ENCODE measurements at places on chromosomes 7 and 10.

DNA sequence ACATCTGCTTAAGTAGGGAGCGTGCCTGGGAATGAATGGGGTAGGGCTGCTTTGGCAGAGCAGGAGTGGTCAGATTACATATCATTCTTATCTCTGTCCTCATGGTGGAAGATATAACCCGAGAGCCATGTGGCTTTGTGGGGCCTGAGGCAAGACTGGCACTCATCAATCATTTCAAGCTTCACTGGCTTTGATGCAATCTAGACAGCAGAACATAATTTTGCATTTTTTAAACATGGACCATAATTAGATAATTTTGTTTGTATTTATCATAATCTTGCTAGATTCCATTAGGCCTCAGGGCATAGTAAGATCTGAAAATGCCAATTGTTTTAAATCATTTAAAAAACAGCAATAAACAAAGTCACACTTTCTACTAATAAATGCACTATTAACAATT, 480.3 kb downstream of the NXPH1 start:
- no peak for DNase-seq

DNA sequence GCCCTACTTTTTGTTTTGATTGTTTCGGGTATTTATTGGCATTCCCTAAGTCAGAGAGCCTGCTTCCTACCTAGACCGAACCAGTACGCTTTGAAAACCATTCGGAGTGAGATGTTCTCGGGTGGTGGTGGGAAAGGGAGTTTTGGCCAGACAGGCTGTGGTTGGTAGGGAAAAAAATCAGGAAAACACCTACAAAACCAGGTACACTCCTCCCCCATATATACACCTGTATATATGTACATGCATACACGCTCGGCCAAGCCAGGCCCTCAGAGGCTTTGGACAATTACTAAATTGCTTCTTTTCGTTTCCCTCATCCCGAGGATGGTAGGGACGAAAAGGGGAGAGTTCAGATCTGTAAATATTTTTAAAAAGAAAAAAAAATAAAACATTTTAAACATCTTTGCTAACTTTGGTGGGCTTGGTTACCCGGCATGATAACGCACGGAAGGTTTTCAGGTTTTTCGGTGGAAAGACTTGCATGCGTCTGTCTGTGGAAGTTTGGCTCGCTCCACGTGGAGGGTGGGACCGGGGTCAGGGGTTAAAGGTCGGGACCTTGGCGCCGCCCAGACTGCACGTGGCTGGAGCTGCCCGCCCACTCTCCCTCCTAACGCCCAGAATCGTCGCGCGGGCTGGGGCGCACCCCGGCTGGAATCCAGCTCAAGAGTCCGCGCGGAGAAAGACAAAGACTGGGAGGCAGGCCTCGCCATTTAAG, 2.5 kb downstream of the HMX2 start:
- DNase-seq: peak; percentile 54

GRCh38 chr7:157932498-157933218, 595.9 kb downstream of the DNAJB6 start:
- peak; percentile 22 for DNase-seq

GRCh38 chr10:120832106-120832505, 19.1 kb upstream of the WDR11 start:
- DNase-seq: no peak

DNA sequence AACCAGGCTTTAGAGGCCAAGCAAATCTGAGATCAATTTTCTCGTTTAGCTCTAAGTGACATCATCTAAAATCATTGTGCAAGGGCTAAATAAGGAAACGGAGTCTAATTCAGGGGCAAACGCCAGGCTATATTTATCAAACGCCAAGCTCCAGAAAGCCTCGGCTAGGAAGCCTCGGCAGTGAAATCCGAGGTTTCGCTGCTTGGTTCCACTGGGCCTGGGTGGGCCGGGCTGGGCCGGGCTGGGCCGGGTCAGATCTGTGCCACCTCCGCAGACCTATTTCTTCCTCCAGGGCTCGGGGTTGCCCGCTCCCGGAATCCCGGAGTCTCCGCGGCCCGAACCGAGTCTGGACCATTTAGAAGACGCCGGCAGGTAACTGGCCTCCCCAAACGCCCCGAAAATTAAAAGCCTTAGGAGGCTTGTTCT, 459 bp upstream of the FEZF1 start:
- no peak for DNase-seq

- DNase-seq: peak; percentile 15
Measured at GRCh38 chr7:23469961-23470250, 385 bp downstream of the IGF2BP3 start.

DNA sequence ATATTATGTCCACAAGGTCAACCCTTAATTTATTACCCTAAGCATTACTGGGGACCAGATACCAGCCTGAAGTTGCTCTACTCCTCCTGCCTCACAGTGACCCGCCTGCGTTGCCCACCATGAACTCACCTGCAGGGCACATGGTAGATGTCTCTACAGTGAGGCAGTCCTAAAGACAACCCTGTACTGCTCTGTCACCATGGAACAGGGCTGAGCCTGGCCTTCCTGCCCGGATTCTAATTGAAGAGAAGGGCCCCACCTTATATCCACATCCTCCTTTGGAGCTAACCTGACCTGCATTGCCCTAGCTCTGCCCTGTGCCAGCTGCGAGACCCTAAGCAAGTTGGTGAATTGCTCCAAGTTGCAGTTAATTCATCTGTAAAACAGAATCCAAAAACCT, 4.1 kb downstream of the SH3PXD2A start:
- DNase-seq: no peak

DNA sequence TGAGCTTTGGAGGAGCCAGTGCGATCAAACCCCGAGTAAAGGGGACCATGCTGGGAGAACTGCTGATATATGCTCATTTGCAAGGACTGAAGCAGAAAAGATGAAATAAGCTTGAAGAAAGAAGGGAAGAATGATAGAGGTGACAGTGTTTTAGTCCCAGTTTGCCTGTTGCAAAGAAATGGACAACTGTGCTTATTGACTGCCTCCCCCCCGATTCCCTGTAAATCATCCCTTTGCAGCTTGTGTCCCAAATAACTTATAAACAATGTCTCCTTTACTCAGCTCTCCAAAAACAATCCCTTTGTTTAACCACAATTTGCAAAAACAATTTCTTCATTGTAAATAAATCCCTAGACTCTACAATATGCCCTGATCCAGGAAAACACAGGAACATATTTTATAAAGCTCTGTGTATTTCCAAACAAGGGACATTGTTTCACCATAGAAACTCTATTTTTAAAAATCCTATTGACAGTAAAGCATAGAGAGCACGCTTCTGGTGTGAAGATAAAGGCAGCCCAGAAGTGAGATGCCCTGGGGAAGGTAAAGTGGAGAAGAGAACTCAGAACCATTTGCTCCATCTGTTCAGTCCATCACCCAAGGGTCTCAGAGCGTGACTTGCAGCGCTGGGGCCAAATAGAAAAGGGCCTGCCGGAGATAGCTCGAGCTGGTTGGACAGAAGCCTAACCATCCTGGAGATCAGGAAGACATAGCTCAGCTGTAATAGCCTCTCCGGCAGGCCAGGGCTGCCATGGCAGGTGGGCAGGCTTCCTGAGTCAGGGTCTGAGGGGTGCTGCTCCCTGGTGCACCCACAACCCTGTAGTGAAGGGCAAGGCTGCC, 280.5 kb downstream of the WDR11 start:
- no peak for DNase-seq

DNA sequence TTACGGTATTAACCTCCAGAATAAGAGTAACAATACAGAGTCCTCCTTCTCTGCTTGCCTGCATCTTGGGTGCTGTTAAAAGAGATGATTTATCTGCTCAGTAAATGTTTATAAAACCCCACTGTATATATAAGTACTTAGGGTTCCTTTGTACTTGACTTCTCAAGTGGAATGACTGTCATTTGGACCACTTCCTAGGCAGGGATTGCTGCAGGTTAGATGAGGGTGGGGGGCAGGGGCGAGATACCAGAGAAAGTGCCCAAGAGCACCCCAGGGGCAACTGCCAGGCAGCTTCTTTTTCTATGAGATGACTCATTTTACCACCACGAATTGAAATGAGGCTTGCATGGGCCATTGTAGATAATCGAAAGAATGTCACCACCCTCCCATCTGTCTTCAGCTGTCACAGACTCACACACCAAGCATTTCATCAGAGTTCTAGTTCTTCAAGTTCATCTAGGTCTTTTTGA, 421.9 kb upstream of the GALNT17 start:
- DNase-seq: no peak

DNA sequence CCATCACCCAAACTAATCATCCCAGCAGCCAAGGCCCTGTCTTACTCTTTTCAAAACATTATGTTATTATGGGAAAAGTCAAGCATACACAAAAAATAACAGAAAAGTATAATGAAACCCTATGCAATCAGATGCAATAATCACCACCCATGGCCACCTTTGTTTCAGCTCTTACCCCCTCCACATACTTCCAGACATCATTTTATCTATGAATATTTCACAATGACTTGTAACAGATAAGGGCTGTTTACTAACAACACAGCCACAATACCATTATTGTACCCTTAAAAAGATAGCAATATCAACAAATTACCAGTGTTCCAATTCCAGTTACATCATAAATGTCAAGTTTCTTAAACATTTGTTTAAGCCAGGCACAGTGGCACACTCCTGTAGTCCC, 35.2 kb downstream of the AIFM2 start:
- no peak for DNase-seq

GRCh38 chr7:66297579-66297978, 92.4 kb downstream of the TPST1 start:
- DNase-seq: no peak

GRCh38 chr7:27697861-27698430, 35.3 kb upstream of the HIBADH start:
- peak; percentile 23 for DNase-seq

DNA sequence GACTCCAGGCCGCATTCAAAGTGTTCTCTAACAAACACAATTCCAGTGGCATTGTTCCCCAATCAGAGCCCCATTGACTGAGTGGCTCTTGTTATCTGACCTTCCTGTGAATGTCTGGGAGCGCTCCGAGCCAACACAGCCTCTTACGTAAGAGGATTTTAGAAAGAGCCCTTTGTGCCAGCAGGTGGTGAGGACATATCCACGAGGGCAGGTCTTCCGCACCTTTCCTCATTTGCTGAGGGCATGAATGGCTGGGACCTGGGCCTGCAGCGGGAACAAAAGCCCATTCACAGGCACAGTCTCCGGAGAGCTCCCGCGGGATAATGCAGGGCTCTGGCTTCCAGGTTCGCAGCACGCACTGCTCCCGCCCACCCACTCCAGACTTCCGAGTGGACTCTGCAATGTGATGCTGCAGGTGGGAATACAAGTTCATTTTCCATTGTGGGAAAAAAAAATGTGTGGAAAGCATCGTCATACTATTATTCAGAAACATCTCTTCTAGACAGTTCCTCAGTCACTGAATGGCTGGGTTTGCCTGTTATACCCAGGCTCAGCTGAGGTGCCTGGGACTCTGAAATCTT, 295.0 kb upstream of the IGFBP3 start:
- no peak for DNase-seq

GRCh38 chr7:148621563-148621962, 31.0 kb downstream of the C7orf33 start:
- no peak for DNase-seq

DNA sequence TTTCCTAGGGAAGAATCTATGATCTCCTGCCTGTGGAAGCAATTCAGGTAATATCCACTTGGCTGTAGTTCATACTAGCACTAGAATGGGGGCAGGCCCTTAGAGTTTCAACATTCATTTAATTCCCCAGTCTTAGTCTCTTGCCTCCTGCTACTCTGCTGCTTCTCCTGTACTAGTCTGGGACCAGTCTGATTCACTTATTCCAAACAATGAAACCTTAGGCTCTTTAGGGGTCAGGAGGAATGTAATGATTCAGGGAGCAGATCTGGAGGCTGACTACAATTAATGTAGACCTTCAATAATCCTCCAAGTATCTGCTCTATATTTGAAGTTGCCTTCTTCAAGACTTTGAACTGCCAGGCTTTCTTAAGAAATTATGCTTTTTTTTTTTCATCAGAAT, 101.8 kb downstream of the GNAT3 start:
- DNase-seq: no peak
